ENCODE measurements at places on chromosomes 2 and 18.

- no peak for DNase-seq
Measured at GRCh38 chr18:24678626-24679025, 218.2 kb downstream of the HRH4 start.

GRCh38 chr18:160831-161570 is 2.6 kb downstream of the USP14 start:
- no peak for DNase-seq

- DNase-seq: no peak
Measured at GRCh38 chr2:145811276-145812164, 1291.6 kb upstream of the ZEB2 start.

DNA sequence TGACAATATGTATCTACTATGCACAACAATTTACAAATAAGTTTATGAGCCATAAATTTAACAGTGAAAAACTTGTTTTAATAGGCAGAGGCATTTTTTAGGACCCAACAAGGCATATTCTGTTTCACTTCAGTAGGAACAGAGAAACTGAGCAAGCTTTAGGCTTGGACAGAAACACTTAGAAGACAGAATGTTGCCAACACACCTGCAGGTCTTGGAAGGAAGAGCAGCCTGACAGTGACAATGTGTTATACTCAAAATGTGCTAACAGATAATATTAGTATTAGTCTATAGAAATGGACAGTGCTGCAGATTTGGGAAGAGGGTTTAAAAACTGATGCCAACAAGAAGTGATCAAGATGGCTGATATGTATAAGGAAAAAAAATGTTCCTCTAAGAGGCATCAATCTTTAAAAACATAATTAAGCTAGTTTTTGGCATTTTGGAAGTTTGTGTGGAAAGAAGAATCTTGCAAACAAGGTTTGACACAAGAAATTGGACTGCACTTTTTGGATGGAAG is 297.1 kb upstream of the FSIP2 start:
- no peak for DNase-seq

GRCh38 chr2:18549083-18549482 is 11.4 kb downstream of the RDH14 start:
- no peak for DNase-seq

DNA sequence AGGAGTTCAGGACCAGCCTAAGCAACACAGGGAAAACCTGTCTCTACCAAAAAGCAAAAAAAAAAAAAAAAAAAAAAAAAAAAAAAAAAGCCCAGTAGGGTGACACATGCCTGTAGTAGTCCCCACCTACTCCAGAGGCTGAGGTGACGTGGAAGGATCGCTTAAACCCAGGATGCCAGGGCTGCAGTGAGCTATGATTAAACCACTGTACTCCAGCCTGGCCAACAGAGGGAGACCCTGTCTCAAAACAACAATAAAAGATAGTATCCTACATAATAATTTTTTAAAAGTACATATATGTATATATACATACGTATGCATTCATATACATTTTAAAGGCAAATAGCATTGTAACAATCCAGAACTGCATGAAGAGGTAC is 51.7 kb downstream of the SOS1 start:
- DNase-seq: no peak

DNA sequence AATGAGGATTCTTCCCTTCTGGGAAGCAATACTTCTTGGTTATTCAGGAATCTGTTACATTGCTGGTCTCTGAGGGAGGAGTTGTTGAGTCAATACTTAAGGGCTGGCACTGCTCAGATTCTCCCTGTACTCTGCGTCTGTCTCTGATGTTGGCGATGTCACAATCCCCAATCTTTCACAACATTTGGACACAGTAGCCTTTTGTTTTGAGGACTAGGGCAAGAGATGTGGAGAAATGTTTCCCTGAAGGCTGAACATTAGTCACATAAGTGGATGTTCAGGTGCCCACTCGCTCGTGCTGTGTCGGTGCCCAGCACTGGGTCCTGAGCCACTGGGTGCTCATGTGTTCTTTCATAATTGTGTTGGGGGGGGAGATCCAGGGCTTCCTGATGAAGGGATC is 55.0 kb downstream of the MAPK4 start:
- DNase-seq: no peak

All from stimulated activated CD4-positive, alpha-beta T cell treated with anti-CD3 and anti-CD28 coated beads, TNF-alpha, amount 100 ng/mL, for 4 hours (primary cell).